ENCODE measurements at places on chromosomes 11 and 22.

DNA sequence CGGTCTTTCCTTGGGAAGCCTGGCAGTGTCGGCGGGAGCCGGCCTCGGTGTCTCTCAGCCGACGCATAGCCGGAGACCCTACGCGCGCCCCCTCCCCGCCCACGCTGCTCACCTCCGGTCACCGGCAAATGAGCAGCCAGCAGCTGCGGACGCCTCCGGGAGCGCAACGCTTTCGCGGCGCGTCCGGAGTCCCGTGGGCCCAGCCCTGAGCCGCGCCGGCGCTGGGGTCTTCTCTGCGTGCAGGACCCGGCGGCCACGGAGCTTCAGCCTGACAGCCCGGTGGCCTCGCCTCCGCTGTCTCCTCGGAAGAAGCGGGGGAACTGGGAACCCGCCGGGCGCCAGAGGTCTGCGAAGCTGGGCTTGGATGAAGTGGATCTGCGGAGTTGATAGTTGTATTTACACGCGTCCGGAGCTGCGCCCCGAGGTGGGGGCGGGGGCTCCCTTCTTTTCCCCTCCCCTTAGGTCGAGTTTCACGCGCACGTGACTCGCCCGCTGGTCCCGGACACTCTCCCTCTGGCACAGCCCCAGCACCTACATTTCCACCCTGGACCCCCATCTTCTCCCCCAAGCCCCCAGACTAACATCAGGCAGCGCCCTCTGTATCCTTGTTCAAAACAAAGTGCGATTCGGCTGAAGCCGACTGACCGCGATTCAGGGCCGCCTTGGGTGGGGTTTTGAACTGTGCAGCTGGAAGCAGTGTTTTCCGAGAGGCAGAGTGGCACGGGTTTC is at the start of gene SLC43A1:
TSS of gene SLC43A1 (minus strand) at position 371 of the 729 bp plus-strand sequence. CDS start 1,591 bp downstream, outside the sequence.
- peak; percentile 47 for DNase-seq

- DNase-seq = no peak
These were observed 61.0 kb downstream of the CYTH4 start for GRCh38 chr22:37343348-37343747.

- DNase-seq = peak; percentile 46
These were observed 26.0 kb upstream of the LRRC10B start for GRCh38 chr11:61482513-61482912.

DNA sequence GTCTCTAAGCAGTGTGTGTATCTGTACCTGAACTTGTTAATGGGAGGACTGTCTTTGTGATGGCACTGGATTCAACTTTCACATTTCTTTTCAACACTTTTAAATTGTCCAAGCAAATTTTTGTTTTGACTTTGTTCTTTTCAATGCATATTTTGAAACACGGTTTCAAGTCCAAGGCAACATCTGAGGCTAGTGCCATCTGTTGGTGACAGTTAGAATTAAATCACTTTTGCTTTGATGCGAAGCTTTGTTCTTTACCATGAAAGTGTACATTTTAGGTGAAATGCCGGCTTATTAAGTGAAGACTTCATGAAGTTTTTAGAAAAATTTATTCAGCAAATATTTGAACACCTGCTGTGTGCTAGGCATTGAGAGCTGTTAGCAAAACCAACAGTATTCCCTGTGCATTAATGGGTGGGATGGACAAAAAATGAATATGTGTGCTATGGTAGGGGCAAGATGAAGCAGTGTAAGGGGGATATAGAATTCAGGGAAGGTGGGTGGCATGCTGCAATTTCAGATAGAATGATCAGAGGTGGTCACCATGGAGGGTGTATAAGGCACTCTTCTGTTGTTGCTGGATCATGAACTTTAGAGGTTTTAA is 70.2 kb downstream of the DDX10 start:
- DNase-seq = no peak

GRCh38 chr11:30045921-30046577 is 29.2 kb upstream of the KCNA4 start:
- DNase-seq = no peak

- DNase-seq = no peak
These were observed 27.7 kb downstream of the MICAL2 start for GRCh38 chr11:12137938-12138731.

GRCh38 chr22:22785316-22786065 is 102.1 kb upstream of the IGLL5 start:
- DNase-seq = no peak

DNA sequence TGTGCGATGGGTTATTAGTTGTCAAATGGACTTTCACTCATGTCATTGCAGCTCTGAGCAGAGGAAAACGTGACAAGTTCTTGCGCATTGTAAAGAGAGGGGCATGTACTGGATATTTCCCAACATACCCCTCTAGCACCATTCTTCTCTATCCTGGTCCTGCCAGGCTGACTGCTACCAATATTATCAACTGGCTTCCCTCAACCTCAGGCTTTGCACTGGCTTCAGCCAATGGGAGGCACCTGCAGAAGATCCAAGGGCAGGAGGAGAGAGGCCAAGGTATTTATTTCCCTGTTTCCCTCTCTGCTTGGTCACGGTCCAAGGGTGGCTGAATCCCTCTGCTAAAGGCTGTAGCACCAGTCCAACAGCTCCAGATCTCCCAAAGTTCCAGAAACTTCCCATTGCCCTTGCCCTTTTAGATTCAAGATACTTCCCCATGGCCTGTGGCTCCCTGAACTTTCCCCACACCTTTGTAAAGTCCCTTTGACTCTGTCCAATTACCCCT is 175.6 kb upstream of the NECTIN1 start:
- no peak for DNase-seq

GRCh38 chr22:40396882-40397281 is 26.5 kb downstream of the SGSM3 start:
- no peak for DNase-seq

- no peak for DNase-seq
These were observed 1383.2 kb downstream of the BRD1 start for GRCh38 chr22:48444320-48445112.

- no peak for DNase-seq
These were observed 34.1 kb downstream of the SNX19 start for GRCh38 chr11:130882138-130882551.

DNA sequence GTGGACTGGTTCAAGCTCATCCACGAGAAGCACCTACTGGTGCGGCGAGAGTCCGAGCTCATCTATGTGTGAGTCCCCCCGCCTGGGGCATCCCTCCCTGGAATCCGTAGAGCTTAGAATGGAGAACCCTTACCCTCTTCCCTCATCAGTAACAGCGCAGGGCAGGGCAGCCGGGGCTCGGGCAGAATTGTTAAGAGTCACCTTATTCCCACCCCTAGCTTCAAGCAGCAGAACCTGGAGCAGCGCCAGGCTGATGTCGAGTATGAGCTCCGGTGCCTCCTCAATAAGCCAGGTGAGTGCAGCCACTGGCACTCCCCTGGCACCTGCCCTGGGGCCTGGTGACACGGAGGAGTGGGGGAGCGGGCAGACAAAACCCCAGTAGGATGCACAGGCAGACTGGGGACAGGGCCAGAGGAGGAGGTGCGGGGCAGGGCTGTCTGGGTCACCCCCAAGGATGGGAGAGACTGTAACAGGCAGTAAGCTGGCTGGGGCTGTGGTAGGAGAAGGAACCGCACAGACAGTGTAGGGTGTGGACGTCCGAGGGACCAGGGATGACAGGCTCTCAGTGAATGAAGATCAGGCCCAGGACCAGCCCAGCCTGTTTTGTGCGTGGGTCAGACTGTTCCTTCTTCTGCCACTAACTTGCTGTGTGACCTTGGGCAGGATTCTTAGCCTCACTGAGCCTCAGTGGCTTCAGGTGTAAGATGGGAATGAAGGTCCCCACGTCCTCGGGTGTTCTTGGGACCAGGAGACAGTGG is 20.4 kb downstream of the C22orf23 start:
- DNase-seq = no peak

GRCh38 chr11:24225501-24225900 is 271.4 kb upstream of the LUZP2 start:
- DNase-seq = no peak

DNA sequence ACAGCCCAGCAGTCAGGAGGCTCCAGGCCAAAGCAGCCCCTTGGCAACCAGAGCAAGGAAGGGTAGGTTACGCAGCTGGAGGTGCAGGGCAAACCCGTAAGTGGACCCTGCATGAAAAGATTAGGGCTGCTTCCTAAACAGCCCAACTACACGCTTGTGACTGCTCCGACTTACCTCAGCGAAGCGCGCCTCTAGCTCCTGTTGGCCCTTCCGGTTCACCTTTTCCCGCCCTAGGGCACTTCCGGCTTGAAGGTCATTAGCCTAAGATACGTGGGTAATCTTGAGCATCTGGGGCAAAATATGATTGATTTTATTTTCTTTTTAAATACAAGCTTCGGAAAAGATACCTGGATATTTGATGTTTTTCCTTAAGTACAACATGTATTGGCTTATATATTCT is at the start of gene CCDC73:
TSS of gene CCDC73 (minus strand) at position 224 of the 400 bp plus-strand sequence. CDS start 34,419 bp downstream, outside the sequence.
- DNase-seq = no peak

DNA sequence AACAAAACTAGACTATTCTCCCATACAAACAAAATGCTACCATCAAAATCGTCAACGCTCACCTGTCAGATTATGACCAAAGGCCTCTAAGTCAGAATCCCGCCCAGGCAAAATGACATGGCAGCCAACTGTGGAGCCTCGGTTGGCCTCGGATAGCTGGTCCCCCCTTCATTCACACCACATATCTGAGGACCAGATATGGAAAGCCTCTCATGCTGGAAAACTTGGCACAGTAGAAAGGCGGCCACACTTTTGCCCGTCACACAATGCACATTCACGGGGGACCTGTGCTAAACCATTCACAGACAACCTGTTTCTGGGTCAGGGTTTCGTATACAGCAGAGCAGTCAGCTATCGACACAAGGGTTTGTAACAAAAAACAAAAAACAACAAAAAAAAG is 11.2 kb downstream of the MAPK1 start:
- no peak for DNase-seq

GRCh38 chr22:48947636-48948035 is 880.0 kb downstream of the BRD1 start:
- DNase-seq = no peak

DNA sequence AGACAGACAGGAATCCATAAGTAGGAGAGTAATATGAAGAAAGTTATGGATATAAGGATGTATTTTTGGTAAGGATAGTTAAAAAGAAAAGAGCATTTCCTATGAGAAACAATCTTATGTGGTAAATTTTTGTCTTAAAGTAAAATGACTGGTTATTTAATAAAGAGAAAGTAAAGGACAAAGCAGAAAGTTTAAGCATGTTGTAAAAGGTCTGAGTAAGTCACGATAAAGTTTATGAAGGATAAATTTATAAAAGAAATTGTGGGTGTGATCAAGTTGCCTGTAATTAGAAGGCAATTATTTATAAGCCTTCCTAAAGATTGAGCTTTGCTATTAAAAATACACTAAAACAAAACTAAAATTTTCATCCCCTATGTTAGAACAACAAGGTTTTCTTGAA is 314.7 kb upstream of the SYN3 start:
- no peak for DNase-seq

DNA sequence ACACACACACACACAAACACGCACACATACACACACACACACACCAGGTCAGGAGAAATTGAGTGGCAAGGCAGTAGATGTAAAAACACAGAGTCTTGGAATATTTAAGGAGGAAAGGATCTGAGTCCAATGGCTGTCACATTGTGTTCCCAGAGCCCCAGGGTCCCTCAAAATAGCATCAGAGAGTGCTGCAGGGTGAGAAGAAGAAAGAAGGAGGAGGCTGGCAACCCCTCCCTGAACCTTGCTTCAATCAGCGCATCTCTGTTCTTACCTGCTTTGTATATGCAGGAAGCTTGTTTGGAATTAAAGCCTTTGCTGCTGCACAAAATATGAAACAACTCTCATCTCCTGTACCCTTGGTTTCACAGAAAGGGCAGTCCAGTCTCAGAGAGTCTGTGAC is 406.5 kb downstream of the MIAT start:
- no peak for DNase-seq

- no peak for DNase-seq
These were observed 48.5 kb downstream of the BRD1 start for GRCh38 chr22:49779211-49779610.

GRCh38 chr11:60056349-60056969 is at the start of gene MS4A3:
MS4A3 (plus strand) TSS chr11:60056665; CDS start chr11:60061161, 4,496 bp downstream.
- DNase-seq = no peak

- DNase-seq = no peak
These were observed 7.0 kb downstream of the MADD start for GRCh38 chr11:47276923-47277322.

DNA sequence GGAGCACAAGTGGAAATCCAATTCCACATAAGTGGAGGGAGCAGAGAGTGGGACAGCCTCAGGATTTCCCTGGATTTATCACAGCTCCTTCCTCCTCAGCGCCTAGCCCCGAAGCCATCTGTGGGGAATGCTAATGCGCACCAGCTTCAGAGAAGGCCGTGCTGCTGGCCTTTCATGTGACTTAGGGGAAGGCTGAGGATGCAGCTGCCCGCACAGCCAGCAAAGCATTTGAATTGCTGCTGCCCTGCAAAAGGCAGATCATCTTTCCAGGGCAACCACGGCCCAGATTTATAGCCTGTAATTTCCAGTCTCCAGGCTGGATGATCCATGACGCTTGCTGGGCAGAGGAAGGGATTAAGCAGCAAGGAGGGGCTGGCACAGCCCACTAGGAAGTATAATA is 29.9 kb downstream of the SYN3 start:
- no peak for DNase-seq

GRCh38 chr22:47356511-47357011 is 594.1 kb downstream of the TBC1D22A start:
- no peak for DNase-seq

DNA sequence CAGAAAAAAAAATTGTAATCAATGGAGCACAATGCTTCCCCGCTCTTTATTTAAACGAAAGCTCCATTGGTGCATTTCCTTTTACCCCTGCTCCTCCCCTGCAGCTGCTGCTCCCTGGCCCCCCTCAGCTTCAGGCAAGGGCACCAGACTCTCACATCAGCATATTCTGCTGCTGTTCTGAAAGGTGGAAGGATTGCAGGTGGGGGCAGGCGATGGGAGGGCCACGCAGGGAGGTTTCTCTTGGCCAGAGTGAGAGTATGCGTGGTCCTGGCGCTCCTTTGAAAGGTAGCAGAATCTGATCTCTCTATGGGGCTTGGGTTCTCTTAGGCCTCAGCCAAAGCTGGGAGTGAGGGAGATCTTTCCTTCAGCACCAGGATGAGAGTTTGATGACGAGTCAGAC is 240.9 kb upstream of the CADM1 start:
- no peak for DNase-seq

GRCh38 chr11:119029340-119030028 is 1.2 kb downstream of the SLC37A4 start:
- DNase-seq = peak; percentile 43

GRCh38 chr11:126465573-126466188 is 110.2 kb downstream of the ST3GAL4 start:
- DNase-seq = peak; percentile 26

DNA sequence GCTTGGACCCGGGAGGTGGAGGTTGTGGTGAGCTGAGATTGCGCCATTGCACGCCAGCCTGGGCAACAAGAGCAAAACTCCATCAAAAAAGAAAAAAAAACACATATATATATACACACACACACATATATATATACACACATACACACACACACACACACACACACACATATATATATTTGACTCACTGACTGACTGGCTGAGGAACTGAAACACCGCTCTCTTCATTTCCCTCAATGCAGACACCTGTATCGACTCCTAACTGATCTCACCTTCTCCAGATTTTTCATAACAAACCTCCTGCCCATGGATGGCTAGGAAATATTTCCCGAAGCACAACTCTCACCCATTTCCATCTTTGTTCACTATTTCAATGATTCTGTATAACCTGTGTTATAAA is 140.7 kb upstream of the ANO3 start:
- no peak for DNase-seq

- DNase-seq = no peak
These were observed 117.3 kb downstream of the PARVA start for GRCh38 chr11:12494699-12495098.

Data from activated naive CD8-positive, alpha-beta T cell treated with anti-CD3 and anti-CD28 coated beads, Interleukin-2, amount 50 U/mL, for 24 hours (primary cell).